Neural progenitor cell (in vitro differentiated cells): ENCODE measurements at places on chromosomes 16 and 17. TPM values are rescaled to one million over a fixed set of nuclear protein-coding genes. Genes with fewer than 3 reads are reported as not detected.

DNA sequence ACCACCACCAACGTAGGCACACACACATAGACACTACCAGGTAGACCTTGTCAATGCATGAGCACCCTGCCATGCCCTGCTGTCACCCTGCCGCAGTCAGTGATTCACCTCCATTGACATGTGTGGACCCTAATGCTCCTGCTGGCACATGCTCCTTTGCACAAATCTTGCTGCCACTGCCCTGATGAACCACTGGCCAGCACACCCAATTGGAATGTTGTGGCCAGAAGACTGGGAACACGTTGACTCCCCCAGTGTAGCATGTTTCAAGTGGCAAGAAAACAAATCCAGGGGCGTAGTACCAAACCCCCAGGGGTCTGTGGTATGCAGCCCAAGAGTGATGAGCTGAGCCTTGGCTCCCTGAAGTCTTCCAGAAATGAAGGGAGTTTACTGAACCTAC is 486.4 kb upstream of the KIF2B start:
- no peaks in the 10 kb centered on the region for H3K27me3 ChIP-seq
- no peak overlapping the region for H3K27ac ChIP-seq
- no peak for DNase-seq
- H3K36me3 ChIP-seq, result no peaks in the 10 kb centered on the region

- no peaks in the 10 kb centered on the region for H3K36me3 ChIP-seq
- no peak overlapping the region for H3K4me3 ChIP-seq
- no peak for DNase-seq
- H3K27me3 ChIP-seq, result no peaks in the 10 kb centered on the region
- H3K4me1 ChIP-seq, result peaks cover 37% of the 10 kb centered on the region
Measured at GRCh38 chr17:6437956-6438355, 3.0 kb upstream of the AIPL1 start.

DNA sequence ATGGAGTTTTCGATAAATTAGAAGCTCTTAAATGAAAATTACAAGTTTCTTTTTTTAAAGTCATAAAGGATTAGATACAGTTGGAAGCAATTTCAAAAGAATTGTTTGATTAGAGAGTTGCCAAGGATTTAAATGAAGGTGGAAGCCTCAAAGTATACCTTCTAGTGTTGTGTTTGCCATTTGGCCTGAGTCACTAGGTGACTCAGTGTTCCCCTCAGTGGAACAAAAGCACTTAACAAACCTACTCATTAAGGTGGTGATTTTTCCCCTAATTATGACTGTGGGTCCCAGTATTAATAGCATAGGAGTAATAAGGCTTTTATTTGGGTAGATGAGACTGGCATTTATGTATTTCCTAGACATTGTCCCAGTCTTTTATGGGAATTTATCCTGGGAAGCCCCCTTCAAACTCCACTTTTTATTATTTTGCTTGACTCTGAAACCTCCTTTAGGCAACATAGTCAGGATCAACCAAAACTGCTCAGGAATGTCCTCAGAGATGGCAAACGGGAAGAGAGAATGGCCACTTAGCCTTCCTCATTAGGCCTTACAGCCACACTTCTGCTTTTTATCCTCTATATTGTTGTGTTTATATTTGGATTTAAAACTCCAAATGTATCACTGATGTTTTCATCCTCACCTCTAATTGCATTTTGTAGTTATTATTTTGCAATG is 161.0 kb downstream of the FTO start:
- no peaks in the 10 kb centered on the region for H3K27me3 ChIP-seq
- H3K36me3 ChIP-seq, result no peaks in the 10 kb centered on the region
- DNase-seq, result no peak
- H3K4me1 ChIP-seq, result peaks cover 10% of the 10 kb centered on the region
- H3K4me3 ChIP-seq, result no peak overlapping the region

Gene SLC5A11
- 0.09 TPM in 1 of 2 replicates, not detected in the other for total RNA-seq

Gene MPHOSPH6
- 64.4 and 111 TPM in 2 replicates for total RNA-seq

Gene CES3
- total RNA-seq, result 5.7 and 13.4 TPM in 2 replicates

Gene SCNN1B
- total RNA-seq, result not detected in 2 replicates
